ENCODE measurements at places on chromosomes 11 and 22. TPM values are rescaled to one million over a fixed set of nuclear protein-coding genes. Genes with fewer than 3 reads are reported as not detected.

The A4GALT gene
- total RNA-seq: 16.9 TPM

The NRGN gene
- total RNA-seq: 1.0 TPM

The LRRN4CL gene
- total RNA-seq: 0.17 TPM

The OR4C5 gene
- not detected for total RNA-seq

The XKR3 gene
- total RNA-seq: 0.13 TPM

The SMTNL1 gene
- not detected for total RNA-seq

The GAS2 gene
- 2.6 TPM for total RNA-seq

The SSRP1 gene
- total RNA-seq: 120 TPM

- DNase-seq: peak; percentile 88
- peak within 1 kb of the TSS; percentile 90 for H3K4me3 ChIP-seq
- peaks cover 36% of the 10 kb centered on the region for H3K4me1 ChIP-seq
- H3K27ac ChIP-seq: peak within 1 kb of the TSS; percentile 85
- peaks cover 29% of the 10 kb centered on the region for H3K36me3 ChIP-seq
Measured at GRCh38 chr11:3057069-3057963, at the start of gene CARS1. CARS1 (minus strand) TSS chr11:3057423; CDS start chr11:3057367, 56 bp downstream.

GRCh38 chr11:113578033-113578380 is 102.8 kb upstream of the DRD2 start:
- no peaks in the 10 kb centered on the region for H3K36me3 ChIP-seq
- H3K27ac ChIP-seq: no peak overlapping the region
- peaks cover 4% of the 10 kb centered on the region for H3K27me3 ChIP-seq
- DNase-seq: no peak

- H3K4me1 ChIP-seq: peaks cover 3% of the 10 kb centered on the region
- H3K27me3 ChIP-seq: no peaks in the 10 kb centered on the region
- H3K36me3 ChIP-seq: no peaks in the 10 kb centered on the region
- DNase-seq: no peak
- no peak overlapping the region for H3K27ac ChIP-seq
- H3K4me3 ChIP-seq: no peak overlapping the region
Measured at GRCh38 chr11:84543367-84544159, 1083.6 kb downstream of the DLG2 start.

DNA sequence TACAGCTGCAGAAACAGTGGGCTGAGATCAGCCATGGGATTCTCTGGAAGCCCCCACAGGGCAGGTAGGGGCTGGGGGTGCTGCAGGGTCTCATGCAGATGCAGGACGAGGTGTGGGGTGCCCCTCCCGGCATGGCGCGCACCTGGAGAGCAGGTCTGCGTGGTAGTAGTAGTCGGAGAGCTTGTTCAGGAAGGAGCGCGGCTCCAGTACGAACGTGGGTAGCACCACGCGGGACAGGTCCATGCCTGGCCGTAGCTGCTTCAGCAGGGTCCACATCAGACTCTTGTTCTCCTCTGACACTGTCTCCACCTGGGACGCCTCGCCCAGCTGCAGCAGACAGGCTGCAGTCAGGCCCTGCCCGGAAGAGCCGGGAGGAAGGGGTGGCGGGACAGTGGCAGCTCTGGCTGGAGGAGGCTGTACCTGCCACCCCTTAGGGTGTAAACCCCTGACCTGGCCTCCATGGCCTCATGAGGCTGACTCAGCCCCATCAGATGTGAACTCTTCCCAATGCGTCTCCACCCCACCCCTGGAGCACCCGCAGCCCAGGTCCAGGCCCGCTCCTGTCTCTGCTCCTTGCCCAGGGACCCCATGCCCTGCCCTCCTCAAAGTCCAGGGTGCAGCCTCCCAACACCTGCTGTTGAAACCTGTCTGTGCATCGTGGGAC is 47.0 kb upstream of the CARS1 start:
- peak; percentile 12 for DNase-seq
- H3K27ac ChIP-seq: no peak overlapping the region
- no peaks in the 10 kb centered on the region for H3K4me1 ChIP-seq
- H3K27me3 ChIP-seq: peaks cover 5% of the 10 kb centered on the region

DNA sequence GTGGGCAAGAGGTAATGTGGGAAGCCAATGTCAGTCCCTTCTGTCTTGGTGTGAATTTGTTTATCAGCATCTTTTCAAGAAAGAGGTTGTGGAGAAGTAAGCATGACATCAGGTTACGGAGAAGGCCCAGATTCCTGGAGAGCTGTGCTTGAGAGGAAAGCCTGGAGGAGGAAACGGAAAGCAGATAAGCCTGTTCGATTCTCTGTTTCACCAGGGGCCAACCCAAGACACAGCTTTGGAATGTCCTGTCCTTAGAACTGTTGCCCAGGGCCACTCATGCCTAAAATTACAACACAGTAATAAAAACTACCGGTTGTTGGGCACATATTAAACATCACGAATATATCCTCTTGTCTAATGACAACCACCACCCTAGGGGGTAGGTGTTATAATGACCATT is 148.5 kb downstream of the NAV2 start:
- H3K4me3 ChIP-seq: no peak overlapping the region
- DNase-seq: no peak
- H3K36me3 ChIP-seq: no peaks in the 10 kb centered on the region
- no peaks in the 10 kb centered on the region for H3K4me1 ChIP-seq
- peaks cover 2% of the 10 kb centered on the region for H3K27me3 ChIP-seq
- H3K27ac ChIP-seq: no peak overlapping the region

DNA sequence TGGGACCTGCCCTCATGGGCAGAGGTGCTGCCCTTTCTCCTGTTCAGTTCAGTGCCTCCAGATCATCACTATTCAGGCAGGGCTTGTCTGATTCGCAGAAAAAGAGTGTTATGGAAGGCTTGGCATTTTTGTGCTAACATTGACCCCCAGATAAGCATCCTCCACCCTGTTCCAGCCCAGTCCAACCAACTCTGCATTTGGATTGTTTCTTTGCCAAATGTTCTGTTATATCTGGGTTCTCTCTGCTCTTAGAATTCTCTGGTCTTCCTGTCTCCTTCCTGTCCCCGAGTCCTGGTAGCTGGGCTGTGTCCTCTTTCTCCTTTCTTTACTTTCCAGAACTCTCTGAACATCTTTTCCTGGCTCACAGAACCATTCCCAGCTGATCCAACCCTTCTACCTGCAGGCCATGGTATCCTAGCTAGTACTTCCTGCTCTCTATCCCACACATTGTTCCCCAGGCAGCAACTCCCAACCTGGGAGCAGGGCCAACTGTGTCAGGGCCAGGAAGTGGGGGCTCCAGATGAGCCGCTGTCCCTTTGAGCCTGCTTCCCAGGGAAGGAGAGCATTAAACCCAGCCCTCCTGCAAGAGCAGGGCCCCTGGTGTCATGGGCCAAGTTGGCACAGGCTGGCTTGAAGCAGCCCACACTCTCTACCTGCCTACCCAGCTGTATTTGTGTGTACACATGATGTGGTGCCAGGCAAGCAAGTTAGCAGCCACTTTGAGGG is 280.7 kb upstream of the CADM1 start:
- no peaks in the 10 kb centered on the region for H3K36me3 ChIP-seq
- no peaks in the 10 kb centered on the region for H3K27me3 ChIP-seq
- H3K4me1 ChIP-seq: no peaks in the 10 kb centered on the region
- DNase-seq: no peak
- H3K27ac ChIP-seq: no peak overlapping the region

GRCh38 chr22:20316844-20317401 is 2.9 kb downstream of the DGCR6L start:
- H3K4me1 ChIP-seq: peaks cover 26% of the 10 kb centered on the region
- H3K27ac ChIP-seq: no peak overlapping the region
- H3K4me3 ChIP-seq: no peak overlapping the region
- H3K36me3 ChIP-seq: peaks cover 2% of the 10 kb centered on the region
- DNase-seq: no peak
- H3K27me3 ChIP-seq: no peaks in the 10 kb centered on the region

GRCh38 chr11:26696330-26696729 is 25.5 kb downstream of the SLC5A12 start:
- no peaks in the 10 kb centered on the region for H3K27me3 ChIP-seq
- DNase-seq: no peak
- H3K27ac ChIP-seq: no peak overlapping the region
- no peaks in the 10 kb centered on the region for H3K36me3 ChIP-seq

GRCh38 chr11:115164774-115165173 is 339.4 kb downstream of the CADM1 start:
- DNase-seq: no peak
- no peak overlapping the region for H3K4me3 ChIP-seq
- no peak overlapping the region for H3K27ac ChIP-seq
- H3K4me1 ChIP-seq: no peaks in the 10 kb centered on the region
- H3K36me3 ChIP-seq: no peaks in the 10 kb centered on the region

DNA sequence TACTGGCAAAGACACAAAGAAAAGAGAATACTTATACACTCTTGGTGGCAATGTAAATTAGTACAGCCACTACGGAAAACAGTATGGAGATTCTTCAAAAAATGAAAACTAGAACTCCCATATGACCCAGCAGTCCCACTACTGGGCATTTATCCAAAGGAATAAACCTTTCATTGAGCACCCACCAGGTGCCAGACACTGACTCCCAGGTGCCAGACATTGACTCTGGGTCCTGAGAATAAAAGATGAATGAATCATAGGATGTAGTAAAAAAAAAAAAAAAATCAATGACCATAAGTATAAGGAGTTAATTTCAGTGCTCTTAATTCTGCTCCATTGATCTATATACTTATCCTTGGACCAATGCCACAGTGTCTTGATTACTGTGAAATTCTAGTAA is 28.2 kb downstream of the HEPHL1 start:
- H3K27ac ChIP-seq: no peak overlapping the region
- no peaks in the 10 kb centered on the region for H3K36me3 ChIP-seq
- no peaks in the 10 kb centered on the region for H3K27me3 ChIP-seq
- no peak overlapping the region for H3K4me3 ChIP-seq

DNA sequence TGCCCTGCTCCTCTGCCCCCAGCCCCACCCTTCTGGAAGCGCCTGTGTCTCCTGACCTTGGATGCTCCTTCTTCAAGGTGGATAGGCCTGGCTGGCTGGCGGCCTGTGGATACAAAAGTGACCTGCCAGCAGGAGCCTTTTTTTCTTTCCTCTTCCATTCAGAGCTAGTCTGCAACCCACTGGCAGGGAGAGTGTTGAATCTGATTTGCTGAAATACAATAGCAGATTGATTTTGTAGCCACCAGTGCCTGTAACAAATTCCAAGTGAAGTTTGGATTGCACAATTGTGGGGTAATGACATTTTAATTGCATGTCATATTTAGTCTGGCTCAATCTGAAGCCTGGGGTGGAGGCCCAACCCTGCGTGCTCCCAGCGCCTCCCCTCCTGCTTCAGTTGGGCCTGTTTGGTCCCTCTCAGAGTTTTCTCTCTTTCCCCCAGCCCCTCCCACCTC is 97.2 kb downstream of the GRIK4 start:
- no peak overlapping the region for H3K27ac ChIP-seq
- DNase-seq: no peak
- peaks cover 10% of the 10 kb centered on the region for H3K27me3 ChIP-seq
- H3K4me1 ChIP-seq: peaks cover 10% of the 10 kb centered on the region
- H3K4me3 ChIP-seq: no peak overlapping the region
- no peaks in the 10 kb centered on the region for H3K36me3 ChIP-seq

DNA sequence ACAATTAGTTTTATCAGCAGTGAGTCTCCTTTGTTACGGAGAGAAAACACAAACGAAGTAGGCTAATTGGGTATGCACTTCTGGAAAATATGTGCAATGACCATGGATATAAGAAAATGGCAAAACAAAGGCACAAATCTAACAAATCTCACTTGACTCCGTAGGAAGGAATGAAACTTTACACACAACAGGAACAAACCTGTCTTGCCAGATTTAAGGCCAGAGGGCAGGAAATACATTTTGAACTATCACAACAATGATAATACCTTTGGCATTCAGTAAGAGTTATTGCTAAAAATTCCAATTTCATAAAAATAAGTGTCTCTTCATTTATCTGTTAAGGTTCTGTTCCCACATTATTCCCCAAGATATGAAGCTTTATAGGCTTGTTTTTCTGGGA is 36.6 kb downstream of the SLC25A17 start:
- peaks cover 53% of the 10 kb centered on the region for H3K36me3 ChIP-seq
- DNase-seq: no peak
- no peak overlapping the region for H3K27ac ChIP-seq
- H3K27me3 ChIP-seq: no peaks in the 10 kb centered on the region
- H3K4me3 ChIP-seq: no peak overlapping the region
- no peaks in the 10 kb centered on the region for H3K4me1 ChIP-seq

DNA sequence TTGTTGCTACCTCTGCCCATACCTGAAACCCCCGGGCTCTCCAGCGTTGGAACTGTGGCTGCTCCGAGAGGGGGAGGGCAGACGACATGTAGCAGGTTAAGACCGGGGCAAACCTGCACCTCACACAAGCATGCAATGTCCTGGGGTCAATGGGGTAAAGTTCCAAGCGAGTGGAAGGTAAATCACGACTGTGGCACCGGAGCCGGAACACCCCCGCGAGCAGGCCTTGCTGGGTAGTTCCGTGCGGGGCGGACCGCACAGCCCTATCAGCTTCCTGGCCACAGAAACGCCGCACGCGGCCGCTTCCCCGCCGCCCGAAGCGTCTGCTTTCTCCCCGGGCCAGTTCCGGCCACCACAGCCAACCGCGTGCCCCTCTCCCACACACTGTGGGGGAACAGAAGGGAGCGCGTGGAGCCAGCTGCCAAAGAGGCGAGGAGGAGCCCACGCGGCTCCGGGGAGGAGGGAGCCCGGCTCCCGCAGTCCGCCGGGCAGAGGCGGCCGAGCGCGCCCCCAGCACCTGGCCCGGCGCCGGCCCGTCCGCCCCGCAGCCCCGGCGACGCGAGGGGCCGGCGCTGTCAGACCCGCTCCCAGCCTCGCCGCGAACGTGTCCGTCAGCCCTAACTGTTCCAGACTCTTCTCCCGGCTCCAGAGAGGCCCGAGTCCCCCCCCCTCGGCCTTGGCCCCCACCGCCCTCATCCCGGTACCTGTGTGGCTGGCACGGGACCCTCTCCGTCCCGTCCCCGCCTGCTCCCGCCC is 1.6 kb downstream of the SPTBN2 start:
- H3K36me3 ChIP-seq: peaks cover 2% of the 10 kb centered on the region
- DNase-seq: peak; percentile 40
- peak overlapping the region; percentile 78 for H3K4me3 ChIP-seq

GRCh38 chr11:1754376-1755150 is 4.2 kb upstream of the IFITM10 start:
- H3K27me3 ChIP-seq: peaks cover 11% of the 10 kb centered on the region
- H3K4me1 ChIP-seq: peaks cover 17% of the 10 kb centered on the region
- no peak for DNase-seq
- no peak overlapping the region for H3K27ac ChIP-seq
- no peak overlapping the region for H3K4me3 ChIP-seq
- H3K36me3 ChIP-seq: peaks cover 17% of the 10 kb centered on the region

DNA sequence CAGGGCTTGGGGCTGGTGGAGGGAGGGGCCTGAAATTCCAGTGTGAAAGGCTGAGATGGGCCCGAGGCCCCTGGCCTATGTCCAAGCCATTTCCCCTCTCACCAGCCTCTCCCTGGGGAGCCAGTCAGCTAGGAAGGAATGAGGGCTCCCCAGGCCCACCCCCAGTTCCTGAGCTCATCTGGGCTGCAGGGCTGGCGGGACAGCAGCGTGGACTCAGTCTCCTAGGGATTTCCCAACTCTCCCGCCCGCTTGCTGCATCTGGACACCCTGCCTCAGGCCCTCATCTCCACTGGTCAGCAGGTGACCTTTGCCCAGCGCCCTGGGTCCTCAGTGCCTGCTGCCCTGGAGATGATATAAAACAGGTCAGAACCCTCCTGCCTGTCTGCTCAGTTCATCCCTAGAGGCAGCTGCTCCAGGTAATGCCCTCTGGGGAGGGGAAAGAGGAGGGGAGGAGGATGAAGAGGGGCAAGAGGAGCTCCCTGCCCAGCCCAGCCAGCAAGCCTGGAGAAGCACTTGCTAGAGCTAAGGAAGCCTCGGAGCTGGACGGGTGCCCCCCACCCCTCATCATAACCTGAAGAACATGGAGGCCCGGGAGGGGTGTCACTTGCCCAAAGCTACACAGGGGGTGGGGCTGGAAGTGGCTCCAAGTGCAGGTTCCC is at the start of gene APOC3:
APOC3 (plus strand) TSS at position 383 of the 659 bp plus-strand sequence. CDS start 676 bp downstream, outside the sequence.
- no peaks in the 10 kb centered on the region for H3K36me3 ChIP-seq
- H3K27ac ChIP-seq: no peak within 1 kb of the TSS
- no peak for DNase-seq

- peak overlapping the region; percentile 35 for H3K27ac ChIP-seq
- H3K36me3 ChIP-seq: no peaks in the 10 kb centered on the region
- no peak for DNase-seq
Measured at GRCh38 chr11:110337570-110338193, 41.3 kb upstream of the RDX start.

All from activated B cell treated with CpG ODN at 0.5 μM for 24 hours (primary cell).